ENCODE measurements at places on chromosomes 1 and 21. TPM values are rescaled to one million over a fixed set of nuclear protein-coding genes. Genes with fewer than 3 reads are reported as not detected.

TFF2 gene
- total RNA-seq = not detected

MARK1 gene
- total RNA-seq = 22.0 TPM

FAM163A gene
- 0.16 TPM for total RNA-seq

CBR1 gene
- total RNA-seq = 24.1 TPM

CTPS1 gene
- 8.5 TPM for total RNA-seq

DR1 gene
- total RNA-seq = 41.2 TPM

TDRD10 gene
- 5.0 TPM for total RNA-seq

B3GALT2 gene
- 30.3 TPM for total RNA-seq

THEM5 gene
- total RNA-seq = not detected

BRDT gene
- total RNA-seq = not detected

HTR6 gene
- not detected for total RNA-seq

GCSAML gene
- not detected for total RNA-seq

MYOC gene
- 21.0 TPM for total RNA-seq

CTTNBP2NL gene
- total RNA-seq = 19.1 TPM

ICOSLG gene
- 1.5 TPM for total RNA-seq

S100A8 gene
- 71.3 TPM for total RNA-seq

GPR25 gene
- not detected for total RNA-seq

BEND5 gene
- total RNA-seq = 3.2 TPM

PYHIN1 gene
- 0.19 TPM for total RNA-seq

TRIM58 gene
- total RNA-seq = 1.2 TPM

TNFRSF4 gene
- 4.3 TPM for total RNA-seq

B4GALT3 gene
- 22.2 TPM for total RNA-seq

LRRC39 gene
- total RNA-seq = 90.7 TPM

IL23R gene
- not detected for total RNA-seq

SLC30A2 gene
- total RNA-seq = 5.0 TPM

ATF3 gene
- 16.2 TPM for total RNA-seq

OR13G1 gene
- total RNA-seq = not detected

NBPF6 gene
- total RNA-seq = not detected

TAF1A gene
- 3.9 TPM for total RNA-seq

RGS18 gene
- total RNA-seq = 1.1 TPM

S100A9 gene
- 91.9 TPM for total RNA-seq

G0S2 gene
- total RNA-seq = 246 TPM

GPR61 gene
- total RNA-seq = 0.13 TPM

RBM11 gene
- total RNA-seq = 0.57 TPM

GORAB gene
- 13.0 TPM for total RNA-seq

KRTAP19-3 gene
- not detected for total RNA-seq

CDCP2 gene
- total RNA-seq = not detected

ELAVL4 gene
- 0.11 TPM for total RNA-seq

UMODL1 gene
- total RNA-seq = not detected

DDI2 gene
- total RNA-seq = 23.7 TPM

CD34 gene
- total RNA-seq = 49.9 TPM

APOBEC4 gene
- total RNA-seq = not detected

GSTM5 gene
- 2.6 TPM for total RNA-seq

PRRX1 gene
- total RNA-seq = 124 TPM

TXNDC12 gene
- total RNA-seq = 22.0 TPM

Measured in cardiac septum (tissue), 1 donor.